Stimulated activated CD8-positive, alpha-beta memory T cell treated with anti-CD3 and anti-CD28 coated beads, Interleukin-7, amount 100 ng/mL, for 1 hour (primary cell): ENCODE measurements at places on chromosomes 4 and X.

DNA sequence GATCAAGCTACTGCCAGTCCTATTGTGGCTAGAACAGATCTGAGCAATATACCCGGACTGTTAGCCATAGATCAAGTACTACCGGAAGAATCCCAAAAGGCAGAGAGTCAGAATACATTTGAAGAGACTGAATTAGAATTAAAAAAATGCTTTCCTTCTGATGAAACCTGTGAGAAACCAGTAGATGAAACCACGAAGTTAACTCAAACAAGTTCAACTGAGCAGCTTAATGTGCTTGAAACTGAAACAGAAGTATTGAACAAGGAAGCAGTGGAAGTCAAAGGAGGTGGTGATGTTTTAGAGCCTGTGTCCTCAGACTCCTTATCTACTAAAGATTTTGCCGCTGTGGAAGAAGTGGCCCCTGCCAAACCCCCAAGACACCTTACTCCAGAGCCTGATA, 46.8 kb downstream of the WDR44 start:
- DNase-seq: no peak

DNA sequence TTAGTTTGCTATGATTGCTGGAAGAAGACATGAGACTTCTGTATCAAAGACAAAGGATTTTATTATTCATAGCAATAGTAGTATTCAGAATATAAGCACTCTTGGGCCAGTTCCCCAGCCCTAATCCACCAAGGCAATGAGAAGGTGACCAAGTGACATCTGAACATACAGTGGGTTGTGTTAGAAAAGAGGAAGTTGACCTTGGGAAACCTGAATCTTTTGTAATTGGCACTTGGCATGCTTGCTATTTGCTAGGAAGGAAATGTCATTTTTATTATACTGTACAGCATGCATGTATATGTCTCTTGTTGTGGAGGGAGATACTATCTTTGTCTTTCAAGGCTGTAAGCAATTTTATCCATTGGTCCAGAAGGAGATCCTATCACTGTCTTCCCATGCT, 216.1 kb upstream of the FAT1 start:
- no peak for DNase-seq

DNA sequence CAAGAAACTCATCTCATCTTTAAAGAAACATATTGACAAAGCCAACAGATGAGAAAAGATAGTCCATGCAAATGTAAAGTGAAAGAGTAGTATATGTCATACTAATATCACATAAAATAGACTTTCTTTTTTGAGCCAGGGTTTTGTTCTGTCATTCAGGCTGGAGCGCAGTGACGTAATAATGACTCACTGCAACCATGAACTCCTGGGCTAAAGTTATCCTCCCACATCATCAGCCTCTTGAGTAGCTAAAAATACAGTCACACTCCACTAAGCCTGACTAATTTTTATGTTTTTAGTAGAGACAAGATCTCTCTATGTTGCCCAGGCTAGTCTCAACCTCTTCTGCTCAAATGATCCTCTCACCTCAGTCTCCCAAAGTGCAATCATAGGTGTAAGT, 51.8 kb upstream of the TRAM1L1 start:
- no peak for DNase-seq

DNA sequence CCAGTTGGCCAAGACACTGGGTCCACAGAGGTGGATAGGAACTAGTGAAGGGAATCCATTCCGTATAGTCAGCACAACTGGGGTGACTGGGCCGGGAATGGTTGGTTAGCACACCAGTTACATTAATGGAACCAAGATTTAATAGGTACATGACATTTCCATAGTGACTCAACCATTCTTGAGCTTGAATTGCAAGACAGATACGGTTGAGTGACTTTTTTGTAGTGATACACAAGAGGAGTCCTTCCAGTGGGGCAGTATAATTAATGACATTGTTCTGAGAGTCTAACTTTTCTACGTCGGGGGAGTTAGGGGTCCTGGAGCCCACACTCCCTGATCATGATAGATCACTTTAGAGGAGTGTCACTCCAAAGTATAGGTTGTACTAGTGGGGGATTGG, 211.6 kb upstream of the CXCL13 start:
- no peak for DNase-seq

DNA sequence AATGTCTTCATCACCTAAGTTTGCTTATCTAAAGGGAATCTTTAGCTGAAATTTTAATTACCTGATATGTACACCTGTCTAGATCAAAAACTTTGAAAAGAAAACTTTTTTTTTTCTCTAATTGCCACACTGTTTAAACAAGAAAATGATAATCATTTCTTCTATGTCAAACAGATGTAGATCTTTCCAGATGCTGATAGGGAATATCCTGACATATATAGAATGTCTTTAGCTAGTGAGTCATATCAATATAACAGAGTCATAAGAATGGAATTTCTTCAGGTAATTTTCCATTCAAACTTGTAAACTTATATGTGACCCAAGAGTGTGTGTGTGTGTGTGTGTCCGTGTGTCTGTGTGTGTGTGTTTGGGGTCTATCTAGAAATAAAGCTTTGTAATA, 271.9 kb downstream of the GPM6A start:
- no peak for DNase-seq

GRCh38 chr4:42654631-42655268, 2.2 kb downstream of the ATP8A1 start:
- DNase-seq: no peak

- no peak for DNase-seq
Measured at GRCh38 chr4:30866907-30867306, 146.7 kb downstream of the PCDH7 start.

DNA sequence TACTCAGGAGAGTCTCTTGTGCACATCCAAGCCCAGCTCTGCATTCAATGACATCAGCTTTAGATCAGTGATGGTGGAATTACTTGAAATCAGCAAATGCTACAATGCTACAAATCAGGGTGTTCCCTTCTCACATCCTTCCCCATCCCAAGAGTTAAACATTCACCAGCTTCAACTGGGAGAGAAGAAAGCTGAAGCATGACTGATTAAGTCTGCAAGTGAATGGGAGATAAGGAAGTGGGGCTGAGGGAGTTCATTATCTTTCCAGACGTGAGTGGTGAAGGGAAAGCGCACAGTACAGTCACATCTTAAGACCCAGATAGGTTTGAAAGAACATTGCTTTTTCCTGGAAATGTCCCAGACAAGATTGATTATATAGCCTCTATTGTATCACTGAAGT, 26.2 kb upstream of the MAP9 start:
- no peak for DNase-seq

DNA sequence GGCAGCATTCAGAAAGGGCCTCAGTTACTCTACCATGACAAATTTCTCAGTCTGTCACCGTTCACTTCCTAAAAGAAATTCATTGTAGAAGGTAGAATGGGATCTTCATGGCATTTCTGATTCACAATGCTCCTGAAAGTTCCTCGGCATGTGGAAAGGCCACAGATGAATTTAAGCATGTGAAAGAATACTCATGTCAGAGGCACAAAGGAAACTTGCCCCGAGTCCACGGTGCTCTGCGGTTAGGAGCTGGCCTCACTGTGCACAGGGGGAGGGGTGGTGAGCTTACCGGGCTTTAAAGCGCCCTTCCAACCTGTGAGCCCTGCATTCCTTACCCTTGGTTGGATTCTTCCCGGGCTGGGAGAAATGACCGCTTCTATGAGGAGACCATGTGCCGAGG, 9.3 kb downstream of the TKTL1 start:
- DNase-seq: no peak

- no peak for DNase-seq
Measured at GRCh38 chr4:53705151-53705764, 114.0 kb upstream of the LNX1 start.

DNA sequence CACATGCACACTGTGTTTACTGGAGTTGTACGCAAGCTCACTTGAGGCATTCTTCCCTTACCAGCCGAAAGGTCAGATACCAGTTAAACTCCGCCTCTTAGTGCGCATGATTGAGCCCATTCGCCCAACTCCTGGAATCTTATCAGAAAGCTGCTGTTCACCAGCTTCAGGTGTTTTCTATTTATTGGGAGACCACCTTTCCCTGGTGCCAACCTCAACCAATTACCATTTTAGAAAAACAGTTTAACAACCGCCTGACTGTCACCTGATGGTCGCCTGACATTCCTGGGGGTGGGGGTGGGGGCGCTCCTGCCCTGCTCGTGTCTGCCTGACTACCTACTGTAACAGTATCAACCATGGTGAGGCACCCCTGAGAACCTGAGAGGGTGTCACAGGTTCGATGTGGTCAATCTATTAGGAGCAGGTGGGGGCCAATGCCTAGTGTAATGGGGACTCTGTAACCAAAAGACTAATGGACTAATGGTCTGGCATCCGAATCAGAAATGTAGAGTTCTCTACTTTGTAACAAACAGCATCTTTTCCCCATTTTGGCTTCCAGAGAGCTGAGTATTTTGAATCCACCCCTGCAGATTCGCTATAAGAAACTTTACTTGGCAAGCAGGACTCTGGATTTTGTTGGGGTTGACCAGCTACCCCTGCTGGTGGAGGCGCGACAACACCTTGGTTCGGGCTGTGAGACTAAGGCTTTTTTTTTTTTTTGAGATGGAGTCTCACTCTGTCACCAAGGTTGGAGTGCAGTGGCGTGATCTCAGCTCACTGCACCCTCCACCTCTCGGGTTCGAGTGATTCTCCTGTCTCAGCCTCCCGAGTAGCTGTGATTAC, 58.2 kb upstream of the ZNF157 start:
- no peak for DNase-seq

DNA sequence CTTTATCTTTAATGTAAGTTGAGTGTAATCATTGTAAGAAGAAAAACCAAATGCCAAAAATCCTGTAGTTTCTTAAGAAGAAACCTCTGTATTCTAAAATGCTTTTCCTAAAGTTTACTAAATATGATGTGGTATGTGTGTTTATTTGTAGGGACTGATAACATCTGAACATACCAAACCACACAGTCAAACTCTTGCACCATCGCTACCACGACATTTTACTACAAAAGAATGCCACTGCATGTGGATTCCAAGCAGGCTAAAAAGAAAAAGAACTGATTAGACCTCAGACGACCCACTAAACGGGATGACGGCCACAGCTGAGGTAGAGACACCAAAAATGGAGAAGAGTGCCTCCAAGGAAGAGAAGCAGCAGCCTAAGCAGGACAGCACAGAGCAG, 46.1 kb downstream of the LAS1L start:
- no peak for DNase-seq

DNA sequence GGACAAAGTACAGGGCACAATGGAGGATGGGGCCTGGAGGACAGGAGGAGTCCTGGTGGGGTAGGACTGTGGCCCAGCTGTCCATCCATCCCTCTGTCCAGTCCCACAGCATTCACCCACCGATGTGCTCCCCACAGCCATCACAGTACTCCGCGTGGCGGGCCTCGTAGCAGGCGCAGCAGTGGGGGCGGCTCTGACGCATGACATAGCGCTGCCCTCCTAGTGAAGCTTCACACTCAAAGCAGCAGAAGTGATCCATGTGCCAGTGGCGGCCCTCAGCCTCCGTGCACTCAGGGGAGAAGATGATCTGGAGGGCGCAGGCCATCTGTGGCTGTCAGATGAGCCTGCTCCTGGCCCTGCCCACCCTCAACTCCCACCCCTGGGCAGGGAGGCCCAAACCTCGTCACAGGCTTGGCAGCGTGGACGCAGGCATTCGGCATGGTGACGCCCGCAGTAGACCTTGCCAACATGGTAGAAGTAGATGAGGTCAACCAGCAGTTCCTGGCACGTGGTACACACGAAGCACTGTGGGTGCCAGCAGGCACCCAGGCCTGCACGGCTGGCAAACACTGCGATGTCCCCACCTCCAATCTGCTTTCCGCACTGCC, 6.3 kb downstream of the PLP2 start:
- no peak for DNase-seq

DNA sequence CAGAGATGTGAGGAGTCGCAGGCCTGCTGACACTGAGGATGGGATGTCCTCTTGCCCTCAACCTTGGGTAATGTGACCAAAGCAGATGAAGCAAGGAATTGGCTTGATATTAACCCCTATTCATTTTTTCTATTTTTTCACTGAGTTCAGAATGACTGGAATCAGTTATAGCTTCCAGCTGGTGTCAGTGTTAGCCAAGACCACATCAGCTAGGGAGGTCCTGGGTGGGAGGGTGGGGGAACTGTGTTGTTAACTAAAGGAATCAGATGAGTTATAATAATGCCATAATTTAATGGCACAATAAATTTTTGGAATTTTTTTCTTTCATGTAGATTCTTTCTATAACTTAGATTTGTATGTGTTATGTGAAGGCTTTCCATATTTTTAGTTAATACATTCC, 91.9 kb downstream of the EGF start:
- no peak for DNase-seq

- DNase-seq: no peak
Measured at GRCh38 chr4:126871810-126872209, 760.9 kb upstream of the INTU start.

- no peak for DNase-seq
Measured at GRCh38 chr4:42280327-42281095, 116.8 kb upstream of the SHISA3 start.

DNA sequence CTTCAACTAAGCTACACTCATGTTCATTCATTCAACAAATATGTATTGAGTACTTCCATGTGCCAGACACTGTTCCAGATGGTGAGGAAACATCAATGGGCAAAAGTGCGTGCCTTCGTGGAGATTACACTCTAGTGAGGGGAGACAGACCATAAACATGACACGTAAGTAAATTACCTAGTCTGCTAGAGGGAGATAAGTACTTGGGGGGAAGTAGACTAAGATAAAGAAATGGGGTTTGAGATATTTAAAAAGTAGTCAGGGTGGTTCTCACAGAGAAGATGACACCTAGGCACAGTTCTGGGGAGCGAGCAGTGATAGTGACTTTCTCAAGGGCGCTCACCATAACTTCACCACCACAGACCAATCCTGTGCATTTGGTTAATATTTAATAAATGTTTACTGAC, 11.7 kb downstream of the JCHAIN start:
- DNase-seq: no peak
